Mammary microvascular endothelial cell (primary cell): ENCODE measurements at places on chromosomes 3 and 15. TPM values are rescaled to one million over a fixed set of nuclear protein-coding genes. Genes with fewer than 3 reads are reported as not detected.

The LRRC49 gene
- 6.4 and 10.1 TPM in 2 replicates for total RNA-seq

The PATL2 gene
- 0.33 TPM in 1 of 2 replicates, not detected in the other for total RNA-seq

The OR5H14 gene
- not detected in 2 replicates for total RNA-seq

The GOLGA6L4 gene
- total RNA-seq, result 0.74 and 4.7 TPM in 2 replicates

The STARD5 gene
- 2.5 and 2.9 TPM in 2 replicates for total RNA-seq

The ALS2CL gene
- 9.8 and 11.2 TPM in 2 replicates for total RNA-seq

The PCOLCE2 gene
- total RNA-seq, result not detected in 2 replicates

The AZI2 gene
- 23.9 and 33.8 TPM in 2 replicates for total RNA-seq

The RHOA gene
- 580 and 638 TPM in 2 replicates for total RNA-seq

The RAD51 gene
- 12.3 and 16.2 TPM in 2 replicates for total RNA-seq

The CYP1A1 gene
- 30.3 and 34.7 TPM in 2 replicates for total RNA-seq
